Astrocyte of the spinal cord (primary cell): ENCODE measurements at places on chromosomes 7 and 10.

DNA sequence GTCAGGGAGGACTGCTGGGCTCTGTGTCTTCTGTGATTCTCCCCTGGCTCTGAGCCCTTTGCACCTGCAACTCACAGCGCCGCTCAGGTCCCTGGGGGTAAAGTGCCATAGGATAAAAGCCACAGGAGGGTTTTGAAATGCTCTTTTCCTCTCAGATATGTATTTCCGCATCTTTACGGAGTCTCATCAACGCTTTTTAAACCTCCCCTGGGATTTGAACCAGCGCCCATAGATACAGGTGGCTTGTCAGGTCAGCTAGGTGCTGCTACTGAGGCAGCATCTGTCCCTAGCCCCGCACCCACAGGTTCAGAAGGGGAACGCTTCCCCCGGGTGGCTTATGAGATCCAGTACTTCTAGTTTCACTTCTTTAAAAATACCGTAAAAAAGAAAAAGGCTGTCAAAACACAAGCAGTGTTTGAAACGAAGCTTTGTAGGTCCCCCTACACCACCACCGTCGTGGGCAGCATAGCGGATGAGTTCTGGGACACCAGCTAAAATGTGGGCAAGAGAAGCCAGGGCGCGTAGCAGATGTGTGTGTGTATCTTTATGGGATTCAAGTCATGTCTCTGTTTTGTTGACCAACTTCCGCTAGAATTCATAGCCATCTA, 173.5 kb downstream of the CUX1 start:
- DNase-seq: no peak

- no peak for DNase-seq
These were observed 73.1 kb upstream of the ADAM12 start for GRCh38 chr10:126461289-126461940.

DNA sequence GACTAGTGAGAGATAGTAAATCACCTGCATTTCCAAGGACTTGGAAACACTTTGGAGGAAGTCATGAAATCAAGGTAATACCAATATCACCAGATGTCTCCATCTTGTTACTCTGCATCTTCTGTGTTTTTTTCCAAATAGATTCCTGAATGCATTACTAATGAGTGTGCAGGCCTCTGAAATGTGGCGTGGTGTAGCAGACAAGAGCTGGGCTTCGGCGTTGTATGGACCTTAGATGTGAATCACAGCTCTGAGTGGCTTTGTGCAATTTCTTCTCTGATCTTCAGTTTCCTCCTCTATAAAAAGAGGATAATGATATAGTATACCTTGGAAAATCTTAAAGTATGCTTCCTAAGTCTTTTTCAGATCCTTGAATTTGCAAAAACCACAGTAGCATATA, 9.6 kb upstream of the MYPN start:
- DNase-seq: peak; percentile 66

DNA sequence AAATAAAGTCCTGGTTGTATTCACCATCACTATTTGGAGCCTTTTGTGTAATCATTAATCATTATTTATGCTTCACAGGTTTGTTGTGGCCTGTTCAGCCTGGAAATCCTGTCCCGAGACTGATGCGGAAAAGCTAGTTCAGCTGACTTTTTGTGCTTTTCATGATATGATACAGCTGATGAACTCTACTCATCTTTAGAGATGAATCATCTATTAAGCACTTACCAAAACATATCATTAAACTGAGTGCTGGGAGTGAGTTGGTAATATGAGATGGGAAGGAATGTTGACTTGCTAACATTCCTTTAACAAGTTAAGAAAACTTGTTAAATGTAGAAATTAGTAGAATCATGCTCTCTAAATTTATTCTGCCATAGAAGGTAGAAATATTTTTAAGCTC, 53.0 kb downstream of the CROT start:
- DNase-seq: peak; percentile 44

DNA sequence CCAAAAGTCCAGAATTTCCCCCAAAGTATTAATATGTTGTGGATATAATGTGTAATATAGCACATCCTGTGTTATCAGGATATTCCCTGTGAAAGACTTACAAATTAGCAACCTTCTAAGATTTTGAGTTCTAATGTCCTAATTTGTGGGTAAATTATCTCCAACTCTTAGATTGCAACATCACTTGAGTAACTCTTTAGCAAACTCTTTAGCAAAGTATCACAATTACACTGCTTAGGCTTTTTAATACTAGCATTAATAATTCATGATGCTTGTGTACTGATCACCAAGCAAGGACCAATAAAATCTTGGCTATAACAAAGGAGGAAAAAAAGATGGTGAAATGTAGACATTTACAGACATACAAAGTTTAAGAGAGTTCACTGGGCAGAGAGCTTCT, 27.7 kb downstream of the HIP1 start:
- DNase-seq: no peak

GRCh38 chr7:5766321-5766761, 15.1 kb downstream of the RNF216 start:
- DNase-seq: peak; percentile 77

DNA sequence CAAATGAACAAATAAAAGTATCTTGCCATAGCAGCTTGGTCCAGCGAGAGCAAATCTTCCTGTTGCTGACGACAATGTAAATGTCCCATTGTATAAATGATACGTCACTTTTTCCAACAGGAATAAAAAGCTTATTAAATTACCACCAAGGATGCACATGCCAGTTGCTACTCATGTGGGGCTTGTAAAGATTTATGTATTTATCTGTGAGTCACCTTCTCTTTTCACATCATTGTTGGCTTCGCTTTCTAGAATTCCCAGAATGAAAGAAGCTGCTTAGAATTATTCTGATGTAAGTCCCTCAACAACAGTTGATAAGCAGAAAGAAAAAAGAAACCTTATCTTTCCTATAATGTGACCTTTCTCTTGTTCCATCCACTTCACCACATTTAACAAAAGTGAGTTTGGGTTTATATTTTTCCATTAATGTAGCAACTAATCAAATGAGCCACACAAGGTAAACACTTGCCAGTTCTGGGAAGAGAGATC, 22.4 kb downstream of the DNAJC12 start:
- DNase-seq: peak; percentile 36

DNA sequence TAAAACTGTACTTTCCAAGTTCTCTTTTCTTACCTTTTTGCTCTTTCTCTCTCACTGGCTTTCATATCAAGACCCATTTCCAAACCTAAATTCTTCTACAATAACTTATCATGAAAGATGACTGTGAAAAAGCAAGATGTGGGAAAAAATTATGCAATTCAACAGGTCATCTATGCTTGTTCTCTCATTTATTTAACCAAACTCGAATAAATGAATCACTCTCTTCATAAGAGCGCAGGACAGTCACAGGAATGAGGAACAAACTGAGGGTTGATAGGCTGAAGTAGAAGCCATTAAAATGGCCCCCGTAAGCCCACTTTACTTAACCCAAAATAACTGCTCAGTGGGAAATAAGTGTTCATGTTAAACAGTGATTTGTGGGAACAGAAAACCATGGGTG, 1289.7 kb upstream of the SORCS1 start:
- DNase-seq: no peak

DNA sequence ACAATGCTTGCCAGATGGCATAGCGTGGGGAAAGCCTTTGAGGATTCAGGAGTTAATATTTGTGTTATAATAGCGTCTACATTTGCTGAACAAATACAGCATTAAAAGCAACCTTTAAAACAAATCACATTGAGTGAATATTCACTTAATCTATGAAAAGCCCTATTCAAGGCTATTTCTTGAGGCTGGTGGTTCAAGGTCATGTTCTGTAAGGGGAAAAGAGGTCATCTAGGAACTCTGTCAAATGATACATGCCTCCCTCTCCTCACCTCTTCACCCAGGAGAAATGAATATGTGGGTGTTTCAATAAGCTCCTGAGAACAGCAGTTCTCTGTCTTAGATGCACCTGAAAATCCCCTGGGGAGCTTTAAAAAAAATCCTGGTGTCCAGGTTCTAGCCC, 303.0 kb downstream of the ELMO1 start:
- DNase-seq: no peak

DNA sequence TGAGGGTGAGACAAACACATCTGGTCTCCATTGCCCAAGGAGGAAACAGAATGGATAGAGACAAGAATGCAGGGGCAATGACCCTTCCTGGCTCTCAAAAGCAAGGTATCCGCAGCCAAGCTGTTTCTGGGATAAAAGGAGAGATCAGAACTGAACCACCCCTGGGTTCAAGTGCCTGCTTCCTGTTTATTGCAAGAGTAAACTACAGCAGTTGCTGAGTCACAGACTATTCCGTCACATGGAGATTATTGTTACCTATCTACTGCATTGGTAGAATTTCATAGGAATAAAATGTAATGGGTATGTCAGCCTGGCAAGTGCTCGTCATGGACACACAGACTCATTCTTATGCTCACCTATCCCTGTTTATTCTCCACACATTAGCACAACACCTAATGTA, 821.6 kb downstream of the GRID1 start:
- no peak for DNase-seq

DNA sequence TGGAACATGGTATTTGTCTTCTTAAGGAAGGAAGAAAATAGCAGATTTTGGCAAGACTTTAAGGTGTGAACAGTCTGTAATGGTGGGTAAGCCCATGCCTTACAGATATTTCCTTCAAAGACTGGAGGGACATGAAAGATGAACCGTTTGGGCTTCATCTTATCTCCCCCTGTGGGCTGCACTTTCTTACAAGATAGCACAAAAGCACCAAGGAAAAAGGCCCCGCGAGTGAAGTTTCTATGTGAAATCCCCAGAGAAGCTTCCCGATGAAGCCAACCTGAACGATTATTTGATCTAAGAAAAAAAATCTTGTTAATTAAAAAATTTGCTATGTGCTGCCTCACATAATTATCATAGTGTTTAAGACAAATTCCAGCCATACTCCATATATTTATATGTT, 91.5 kb downstream of the NRP1 start:
- no peak for DNase-seq

- DNase-seq: peak; percentile 54
These were observed 115.5 kb downstream of the FOXP2 start for GRCh38 chr7:114530057-114530611.

- no peak for DNase-seq
These were observed 266.2 kb downstream of the CAMK1D start for GRCh38 chr10:12615296-12616220.

DNA sequence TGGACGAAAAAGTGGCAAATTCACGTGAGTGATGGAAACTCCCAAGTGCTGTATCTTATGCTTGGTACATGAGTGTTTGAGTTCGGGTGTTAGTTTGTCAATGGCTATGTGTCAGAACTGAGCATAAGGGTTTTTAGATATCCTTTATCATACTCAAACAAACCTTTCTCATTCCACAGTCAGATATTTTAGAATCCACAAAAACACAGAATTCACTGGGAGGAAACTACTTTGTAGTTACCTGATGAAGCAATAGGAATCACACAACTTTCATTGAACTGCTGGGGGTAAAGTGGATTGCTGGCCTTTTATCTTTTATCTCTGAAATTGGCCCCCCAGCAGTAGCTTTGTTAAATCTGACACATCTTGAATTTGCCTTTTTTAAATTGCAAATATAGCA, 64.0 kb downstream of the DKK1 start:
- no peak for DNase-seq

DNA sequence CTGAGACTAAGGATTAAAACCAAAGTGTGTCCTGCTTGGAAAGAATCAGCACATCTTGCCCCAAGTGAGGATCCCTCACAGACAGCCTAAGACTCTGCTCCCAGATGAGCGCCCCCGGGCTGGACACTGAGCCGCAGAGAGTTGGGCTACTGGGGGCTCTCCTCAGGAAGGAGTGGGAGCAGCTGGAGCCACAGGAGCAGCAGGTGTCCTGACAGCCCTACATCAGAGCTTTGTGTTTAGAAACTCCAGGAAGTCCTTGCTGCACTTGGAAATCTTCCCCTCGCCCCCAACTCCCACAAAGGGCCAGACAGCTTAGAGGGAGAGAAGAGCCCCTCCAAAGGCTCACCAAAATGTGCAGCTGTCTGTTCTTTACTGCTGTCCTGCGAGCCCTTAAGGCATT, 172.2 kb downstream of the HERPUD2 start:
- DNase-seq: no peak

DNA sequence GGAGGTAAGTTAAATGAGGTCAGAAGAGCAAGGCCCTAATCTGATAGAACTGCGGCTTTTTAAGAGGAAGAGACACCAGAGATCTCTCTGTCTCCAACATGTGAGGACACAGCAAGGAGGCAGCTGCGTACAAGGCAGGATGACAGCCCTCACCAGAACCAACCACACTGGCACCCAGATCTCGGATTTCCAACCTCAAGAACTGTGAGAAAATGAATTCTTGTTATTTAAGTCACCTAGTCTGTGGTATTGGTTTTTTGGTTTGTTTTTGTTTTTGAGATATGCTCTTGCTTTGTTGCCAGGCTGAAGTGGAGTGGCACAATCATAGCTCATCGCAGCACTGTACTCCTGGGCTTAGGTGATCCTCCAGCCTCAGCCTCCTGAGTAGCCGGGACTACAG, 127.2 kb downstream of the DLG5 start:
- DNase-seq: peak; percentile 54
